ENCODE measurements at places on chromosomes 7 and 10.

- DNase-seq = no peak
These were observed 12.8 kb downstream of the SCRN1 start for GRCh38 chr7:29976673-29977415.

GRCh38 chr7:103297837-103298179 lies 573 bp downstream of the PMPCB start:
- no peak for DNase-seq

GRCh38 chr7:151757274-151757673 lies 119.6 kb downstream of the PRKAG2 start:
- DNase-seq = no peak

DNA sequence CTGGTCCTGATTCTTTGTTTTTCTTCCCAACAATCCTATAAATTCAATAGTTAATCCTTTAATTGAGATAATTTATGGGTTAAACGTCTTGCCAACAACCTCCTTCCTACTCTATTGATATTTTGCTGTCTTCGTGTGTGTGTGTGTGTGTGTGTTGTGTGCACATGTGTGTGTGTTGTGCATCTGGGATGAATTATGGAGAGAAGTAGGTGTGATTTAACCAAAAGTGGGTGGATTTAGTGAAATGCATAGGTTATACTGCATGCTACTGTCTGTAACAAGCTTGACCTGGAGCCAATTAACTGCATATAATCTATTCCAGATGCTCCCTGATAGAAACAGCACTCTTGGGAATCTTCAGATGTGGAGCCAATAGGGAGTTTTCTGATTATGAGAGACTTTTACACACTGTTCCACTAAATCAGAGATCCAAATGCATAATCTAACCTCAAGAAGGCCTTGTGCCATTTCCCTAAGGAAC lies 61.2 kb downstream of the SEMA3D start:
- DNase-seq = no peak

DNA sequence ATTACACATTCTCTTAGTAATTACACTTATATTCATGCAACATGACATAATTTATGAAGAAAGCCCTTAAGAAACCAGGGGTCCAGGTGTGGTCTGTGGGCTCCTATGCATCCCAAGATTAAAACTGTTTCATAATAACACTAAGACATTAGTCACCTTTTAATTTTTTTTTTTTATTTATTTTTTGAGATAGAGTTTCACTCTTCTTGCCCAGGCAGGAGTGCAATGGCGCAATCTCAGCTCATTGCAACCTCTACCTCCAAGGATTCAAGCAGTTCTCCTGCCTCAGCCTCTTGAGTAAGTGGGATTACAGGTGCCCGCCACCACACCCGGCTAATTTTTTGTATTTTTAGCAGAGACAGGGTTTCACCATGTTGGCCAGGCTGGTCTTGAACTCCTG lies 12.5 kb downstream of the GDI2 start:
- no peak for DNase-seq

DNA sequence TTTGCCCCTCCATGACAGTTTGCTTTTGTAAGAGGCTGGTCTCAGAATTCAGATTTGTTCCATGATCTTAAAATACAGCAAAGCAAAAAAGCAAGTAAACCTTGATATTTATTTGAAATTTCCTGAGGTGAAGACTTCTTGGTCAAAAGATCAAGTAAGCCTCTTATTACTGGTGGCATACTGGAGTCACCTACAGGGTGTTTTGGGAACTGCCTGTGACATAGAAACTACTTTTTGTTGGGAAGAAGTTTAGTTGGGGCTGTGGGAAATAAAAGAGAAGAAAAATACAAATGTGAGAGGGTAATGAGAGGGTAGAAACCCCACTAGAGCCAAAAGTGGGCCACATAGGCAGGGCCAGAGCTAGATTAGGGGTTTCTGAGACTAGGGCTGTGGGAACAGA lies 217.9 kb downstream of the OTUD1 start:
- no peak for DNase-seq

DNA sequence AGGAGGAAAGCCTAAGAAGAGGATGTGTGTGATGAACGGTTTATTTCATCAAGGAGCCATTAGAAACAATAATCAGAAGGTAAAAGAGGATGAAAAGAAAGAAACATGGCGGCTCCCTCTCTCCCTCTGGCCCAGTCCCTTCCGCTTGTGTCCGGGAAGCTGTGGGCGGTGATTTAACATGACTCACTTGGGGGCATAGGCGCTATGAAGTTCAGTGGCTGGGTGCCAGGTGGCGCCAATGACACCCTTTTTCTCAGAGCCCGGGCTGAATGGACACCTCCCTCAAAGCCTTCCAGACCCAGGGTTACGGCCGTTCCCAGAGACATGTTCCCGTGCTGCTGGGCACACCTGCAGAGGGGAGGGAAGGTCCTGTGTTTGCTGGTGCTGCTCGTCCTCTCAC lies 244.0 kb downstream of the SKAP2 start:
- DNase-seq = no peak

- DNase-seq = no peak
These were observed 401.1 kb downstream of the DGKB start for GRCh38 chr7:14501436-14501835.

DNA sequence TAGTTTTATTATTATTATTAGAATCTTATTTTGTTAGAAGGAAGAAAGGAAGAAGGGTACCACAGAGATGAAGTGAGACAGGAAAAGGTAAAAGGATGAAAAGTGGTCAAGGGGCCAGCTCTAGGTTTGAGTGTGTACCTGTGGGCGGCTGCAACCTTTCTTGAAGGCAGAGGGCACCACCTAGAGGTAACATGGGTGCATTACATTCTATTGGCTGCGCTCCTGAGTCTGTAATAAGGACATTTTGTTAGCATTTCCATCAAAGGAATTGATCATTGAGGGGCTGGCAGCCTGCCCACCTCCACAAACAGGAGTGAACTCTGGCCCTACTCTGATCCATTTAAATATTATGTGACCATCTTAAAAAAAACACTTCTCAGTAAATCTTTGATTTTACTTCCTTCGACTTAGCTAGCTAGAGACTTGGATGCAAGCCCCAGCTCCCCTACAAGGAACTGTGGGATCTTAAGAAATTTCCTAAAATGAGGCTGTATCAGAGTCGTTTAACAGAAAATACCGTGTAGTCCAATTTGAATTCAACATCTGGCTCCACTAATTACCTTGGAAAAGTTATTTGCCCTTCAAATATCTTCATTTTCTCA lies 610.4 kb downstream of the IPMK start:
- DNase-seq = no peak
